Activated CD4-positive, alpha-beta memory T cell treated with anti-CD3 and anti-CD28 coated beads for 36 hours (primary cell): ENCODE measurements at places on chromosomes 11 and 22.

DNA sequence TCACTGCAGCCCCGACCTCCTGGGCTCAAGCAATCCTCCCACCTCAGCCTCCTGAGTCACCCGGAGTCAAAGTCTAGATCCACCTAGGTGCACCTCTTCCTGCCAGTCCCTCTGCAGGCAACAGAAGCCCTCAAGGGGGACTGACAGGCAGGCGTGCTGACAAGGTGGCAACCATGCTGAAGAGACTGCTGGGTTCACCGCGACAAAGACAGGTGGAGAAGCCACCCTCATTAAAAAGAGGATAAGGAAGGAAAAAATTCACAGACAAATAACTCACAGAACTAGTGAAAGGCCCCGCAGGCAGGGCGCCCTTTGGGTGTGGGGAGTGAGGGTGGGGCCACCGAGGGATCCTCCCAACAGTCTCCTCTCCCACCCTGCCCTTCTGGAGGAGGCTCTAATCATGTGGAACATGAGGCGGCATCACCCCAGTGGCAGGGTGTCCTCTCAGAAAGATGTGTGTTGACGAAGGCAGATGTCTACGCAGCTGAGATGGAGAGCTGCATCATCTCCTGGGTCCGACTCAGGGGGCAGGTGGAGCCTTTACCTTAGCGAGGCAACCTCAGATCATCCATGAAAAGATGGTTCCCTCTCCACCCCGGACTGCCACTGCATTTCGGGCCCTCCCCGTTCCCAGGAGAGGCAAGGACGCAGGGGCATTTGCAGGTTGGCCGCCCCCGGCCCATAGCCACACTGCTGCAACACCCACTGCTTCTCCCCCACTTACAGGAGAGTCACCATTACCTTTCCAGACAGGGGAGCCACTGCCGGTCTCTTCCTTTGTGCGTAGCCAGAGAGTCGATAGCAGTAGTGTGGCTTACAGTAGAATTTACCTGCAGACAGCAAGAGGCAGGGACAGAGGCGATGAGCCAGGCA is 91.2 kb upstream of the BID start:
- H3K36me3 ChIP-seq = peaks cover 7% of the 10 kb centered on the region
- no peak overlapping the region for H3K27ac ChIP-seq
- DNase-seq = no peak
- no peak overlapping the region for H3K4me3 ChIP-seq
- no peaks in the 10 kb centered on the region for H3K27me3 ChIP-seq

- H3K4me1 ChIP-seq = peaks cover 16% of the 10 kb centered on the region
- H3K4me3 ChIP-seq = peak overlapping the region; percentile 88
- H3K27me3 ChIP-seq = no peaks in the 10 kb centered on the region
- H3K36me3 ChIP-seq = no peaks in the 10 kb centered on the region
- peak overlapping the region; percentile 86 for H3K27ac ChIP-seq
Measured at GRCh38 chr11:75815345-75816168, 547 bp downstream of the UVRAG start.

GRCh38 chr22:32744176-32744959 is 57.1 kb upstream of the TIMP3 start:
- no peak for DNase-seq
- H3K27me3 ChIP-seq = peaks cover 26% of the 10 kb centered on the region
- no peaks in the 10 kb centered on the region for H3K4me1 ChIP-seq
- H3K36me3 ChIP-seq = no peaks in the 10 kb centered on the region

DNA sequence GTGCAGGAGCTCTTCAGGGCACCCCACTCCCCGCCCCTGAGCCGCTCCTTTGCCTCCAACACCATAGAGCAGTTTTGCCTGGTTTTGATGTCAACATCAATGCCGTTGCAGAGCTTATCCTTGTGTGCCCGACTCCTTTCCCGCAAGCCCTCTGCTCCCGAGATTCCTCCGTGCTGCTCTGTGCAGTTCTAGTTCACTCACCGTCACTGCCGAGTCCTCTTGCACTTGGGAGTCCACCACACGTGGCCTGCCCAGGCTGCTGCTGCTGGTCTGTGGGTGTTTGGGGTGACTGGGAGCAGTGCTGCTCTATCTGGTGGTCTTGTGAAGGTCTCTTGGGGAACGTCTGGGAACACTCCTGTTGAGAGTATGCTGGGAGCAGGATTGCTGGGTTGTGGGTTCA is 63.8 kb upstream of the ANO1 start:
- H3K27me3 ChIP-seq = no peaks in the 10 kb centered on the region
- no peak overlapping the region for H3K27ac ChIP-seq
- H3K36me3 ChIP-seq = no peaks in the 10 kb centered on the region
- no peaks in the 10 kb centered on the region for H3K4me1 ChIP-seq
- DNase-seq = no peak
